ENCODE measurements at places on chromosomes 2 and 18.

DNA sequence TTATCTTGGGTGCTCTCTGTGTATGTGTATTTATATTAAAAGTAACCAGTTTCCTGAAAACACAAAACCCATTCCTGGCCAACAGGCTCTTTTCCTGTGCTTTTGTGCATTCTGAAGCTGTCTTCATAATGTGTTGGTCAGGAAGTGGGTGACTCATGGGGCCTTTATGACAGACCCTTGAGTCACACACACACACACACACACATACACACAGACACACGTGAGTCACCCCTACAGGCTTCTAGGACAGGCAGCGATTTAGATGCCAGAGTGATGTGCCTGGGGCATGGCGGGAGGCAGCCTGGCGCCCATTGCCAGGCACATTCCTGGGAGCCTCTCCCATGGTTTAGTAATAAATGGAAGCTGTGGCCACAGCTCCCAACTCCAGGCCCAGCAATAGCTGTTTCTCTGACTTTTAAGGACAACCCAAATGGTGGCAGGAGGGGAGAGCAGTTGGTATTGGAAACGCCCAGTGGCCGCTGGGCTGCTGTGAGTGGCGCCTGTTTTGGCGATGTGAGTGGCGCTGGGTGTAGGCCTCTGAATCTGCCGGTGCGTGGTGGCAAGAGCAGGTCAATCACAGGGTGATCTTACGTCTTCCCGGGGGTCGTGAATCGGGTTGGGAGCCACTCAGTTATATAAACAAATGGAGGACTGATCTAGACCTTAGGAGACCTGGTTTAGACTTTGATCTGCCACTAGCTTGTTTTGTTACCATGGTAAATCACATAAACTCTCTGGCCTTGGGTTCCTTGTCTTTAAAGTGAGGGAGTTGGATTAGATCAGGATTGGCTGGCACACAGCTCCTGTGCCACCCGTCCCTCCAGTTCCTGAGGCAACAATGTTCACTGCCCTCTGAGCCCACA is 150.7 kb upstream of the DLX2 start:
- DNase-seq: no peak

- no peak for DNase-seq
Observed at GRCh38 chr2:119715409-119716283, 36.6 kb downstream of the TMEM177 start.

GRCh38 chr2:30414961-30415360 is 32.1 kb upstream of the LCLAT1 start:
- DNase-seq: no peak

DNA sequence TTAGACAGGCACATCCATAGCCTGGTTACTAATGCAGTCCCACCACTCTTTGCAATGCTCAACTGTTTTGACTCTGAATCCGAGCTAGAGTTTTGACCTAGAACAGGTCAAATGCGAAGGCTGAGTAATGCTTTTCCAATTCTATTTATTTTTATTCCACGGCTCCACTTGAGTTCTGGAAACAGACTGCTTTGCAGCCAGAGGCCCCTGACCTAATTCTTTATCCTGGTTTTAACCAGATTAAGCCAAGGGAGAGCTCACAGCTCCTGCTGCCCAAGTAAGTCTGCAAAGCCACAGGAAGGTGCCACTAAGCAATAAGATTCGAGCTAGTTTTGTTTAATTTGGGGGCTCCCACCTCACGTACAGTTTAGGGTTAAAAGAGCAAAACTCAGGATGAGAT is 51.4 kb downstream of the MREG start:
- no peak for DNase-seq

GRCh38 chr2:64554117-64554516 is 30.0 kb downstream of the AFTPH start:
- DNase-seq: no peak

DNA sequence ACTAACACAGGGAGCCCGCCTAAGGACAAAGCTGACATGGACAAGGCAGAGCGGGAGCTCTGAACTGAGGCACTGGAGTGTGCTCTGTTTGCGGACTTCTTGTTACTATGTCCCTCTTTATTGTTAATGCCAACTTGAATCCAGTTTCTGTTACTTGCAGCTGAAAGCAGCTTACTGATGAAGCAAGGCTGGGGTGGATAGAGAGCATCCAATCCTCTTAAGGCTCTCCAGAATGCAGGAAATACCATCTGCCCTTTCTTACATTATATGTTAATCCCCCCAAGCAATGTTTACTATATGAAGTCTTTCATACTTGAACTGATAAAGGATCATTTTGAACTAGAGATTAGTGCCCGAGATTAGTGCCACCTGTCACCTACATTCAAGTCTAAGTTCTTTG is 9.4 kb downstream of the FAM210A start:
- no peak for DNase-seq

GRCh38 chr2:22485486-22485885 is 899.5 kb upstream of the KLHL29 start:
- no peak for DNase-seq
